ENCODE measurements at places on chromosomes 5 and 9.

DNA sequence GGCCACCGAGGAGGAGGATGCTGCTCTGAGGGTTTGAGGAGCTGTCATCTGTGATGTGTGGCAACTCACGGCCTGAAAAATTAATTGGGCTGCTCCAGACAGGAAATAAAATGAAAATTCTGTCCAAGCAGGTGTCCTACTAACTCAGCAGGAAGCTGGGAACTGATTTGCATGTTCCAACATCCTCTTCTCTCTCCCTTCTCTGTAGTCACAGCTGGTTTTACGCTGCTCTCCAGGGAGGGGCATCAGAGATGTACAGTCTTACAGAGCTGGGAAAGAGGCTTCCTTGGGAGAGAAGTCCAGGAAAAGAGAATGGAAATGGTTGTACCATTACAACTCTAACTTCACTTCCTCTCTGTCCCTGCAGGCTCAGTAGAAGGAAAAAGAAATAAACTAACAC is 24.2 kb upstream of the SIL1 start:
- no peak for DNase-seq

DNA sequence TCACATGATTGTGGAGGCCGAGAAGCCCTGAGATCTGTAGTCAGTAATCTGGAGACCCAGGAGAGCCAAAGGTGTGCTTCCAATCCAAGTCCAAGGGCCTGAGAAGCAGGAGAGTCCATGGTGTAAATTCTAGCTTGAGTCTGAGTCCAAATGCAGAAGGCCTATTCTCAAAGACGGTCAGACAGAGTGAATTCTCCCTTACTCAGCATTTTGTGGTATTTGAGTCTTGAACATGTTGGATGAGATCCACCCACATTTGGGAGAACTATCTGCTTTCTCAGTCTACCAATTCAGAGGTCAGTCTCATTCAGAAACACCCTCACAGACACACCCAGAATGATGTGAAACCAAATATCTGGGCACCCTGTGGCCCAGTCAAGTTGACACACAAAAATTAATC is 128.8 kb upstream of the PTCH1 start:
- DNase-seq, result no peak

DNA sequence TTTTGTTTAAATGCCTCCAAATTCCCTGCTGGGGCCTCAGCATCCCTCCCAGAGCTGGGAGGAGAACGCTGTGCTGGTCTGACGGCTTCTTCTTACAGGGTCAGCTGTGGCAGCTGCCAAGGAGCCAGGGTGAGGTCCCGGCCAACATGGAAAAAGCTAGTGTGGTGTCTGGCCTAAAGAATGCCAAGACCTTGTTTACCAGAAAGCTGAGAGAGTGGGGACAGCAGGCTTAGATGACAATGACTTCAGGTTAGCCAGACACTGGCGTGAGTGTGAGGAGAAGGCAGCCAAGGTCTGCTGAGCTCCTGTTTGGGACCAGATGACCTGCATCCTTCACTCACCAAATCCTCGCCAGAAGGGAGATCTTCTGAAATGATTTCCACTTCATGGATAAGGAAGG is 112.5 kb downstream of the CRB2 start:
- no peak for DNase-seq

- DNase-seq, result no peak
Observed at GRCh38 chr5:126656401-126657007, 55.8 kb downstream of the PHAX start.

- DNase-seq, result no peak
Observed at GRCh38 chr5:43041110-43041668, 1.1 kb upstream of the ANXA2R start.

- DNase-seq, result no peak
Observed at GRCh38 chr5:147369742-147370374, 135.0 kb downstream of the STK32A start.

DNA sequence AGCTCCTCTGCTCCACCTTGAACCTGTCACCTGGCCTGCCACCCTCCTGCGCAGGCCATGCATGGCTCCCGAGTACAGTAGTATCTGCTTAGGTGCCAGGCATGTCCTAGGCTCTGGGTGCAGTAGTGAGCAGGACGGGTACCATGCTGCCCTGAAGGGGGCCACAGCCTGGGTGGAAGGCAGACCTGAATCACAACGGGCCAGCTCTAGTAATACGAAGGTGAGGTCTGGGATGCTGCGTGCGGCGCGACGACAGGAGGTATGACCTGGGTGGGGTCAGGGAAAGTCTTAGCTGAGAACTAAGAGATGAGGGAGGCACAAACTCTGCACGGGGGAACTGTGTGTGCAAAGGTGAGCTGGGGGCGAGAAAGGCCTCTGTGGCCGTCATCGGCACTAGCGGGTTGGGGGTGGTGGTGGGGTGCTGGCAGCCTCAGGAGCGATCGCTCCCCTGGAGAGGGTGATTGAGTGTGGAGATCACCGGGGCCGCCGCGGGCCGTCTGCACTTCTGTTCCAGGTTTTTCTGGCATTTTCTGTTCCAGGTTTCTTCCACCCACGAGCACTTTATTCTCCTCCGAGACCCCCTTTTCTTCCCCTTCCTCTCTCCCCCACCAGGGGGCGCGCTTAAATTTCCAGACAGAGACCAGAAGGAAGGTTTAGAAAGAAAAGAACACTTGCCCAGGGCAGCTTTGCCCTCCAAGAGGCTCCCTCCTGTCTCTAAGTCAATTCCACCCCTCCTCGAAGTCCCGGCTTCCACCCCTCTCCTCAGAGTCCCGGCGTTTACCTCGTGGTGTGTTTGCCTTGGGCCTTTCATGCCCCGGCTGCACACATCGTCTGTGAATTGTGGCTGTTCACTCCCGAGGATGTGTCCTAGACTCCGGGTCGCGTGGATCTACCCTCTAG is 15.1 kb downstream of the PDLIM4 start:
- no peak for DNase-seq

- no peak for DNase-seq
Observed at GRCh38 chr5:150497989-150498317, 10.0 kb upstream of the NDST1 start.

DNA sequence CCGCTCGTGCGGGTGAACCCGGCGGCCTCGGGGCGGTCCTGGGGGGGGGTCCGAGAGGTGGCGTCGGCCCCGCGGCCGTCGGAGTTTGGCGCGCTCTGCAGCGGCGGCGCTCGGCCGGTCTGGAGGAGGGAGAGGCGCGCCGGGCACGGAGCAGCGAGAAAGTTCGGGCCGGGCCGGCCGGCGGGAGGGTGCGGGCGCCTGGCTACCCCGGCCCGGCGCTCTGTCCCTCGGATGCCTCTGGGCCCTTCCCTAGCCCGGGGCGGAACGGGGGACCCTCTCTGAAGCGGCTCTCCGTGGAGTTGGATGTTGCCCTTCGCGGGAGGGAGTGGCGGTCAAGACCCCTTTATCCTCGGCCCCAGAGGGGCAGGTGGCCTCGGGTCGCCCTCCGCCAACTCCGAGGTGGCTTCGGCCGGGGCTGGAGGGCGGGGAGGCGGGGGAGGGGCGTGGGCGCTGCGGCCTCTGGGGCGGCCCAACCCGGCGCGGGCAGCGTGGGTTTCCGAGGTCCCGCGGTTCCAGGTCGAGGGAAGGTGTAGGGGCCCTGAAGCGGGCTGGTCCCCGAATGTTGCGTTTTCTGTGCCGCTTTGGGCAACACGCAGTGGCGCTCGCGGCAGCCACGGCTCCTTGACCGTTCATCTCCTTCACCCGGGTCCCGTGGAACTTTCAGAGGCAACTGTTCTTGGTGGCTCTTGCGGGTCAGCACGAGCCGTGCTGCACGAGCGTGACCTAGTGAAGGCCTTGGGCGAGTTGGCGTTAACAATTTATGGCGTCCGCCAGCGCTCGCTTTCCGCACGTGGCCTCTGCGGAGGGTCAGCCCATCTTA is 290.5 kb downstream of the DOCK8 start:
- DNase-seq, result peak; percentile 23

GRCh38 chr5:31894141-31894540 is 255.2 kb downstream of the PDZD2 start:
- DNase-seq, result no peak

DNA sequence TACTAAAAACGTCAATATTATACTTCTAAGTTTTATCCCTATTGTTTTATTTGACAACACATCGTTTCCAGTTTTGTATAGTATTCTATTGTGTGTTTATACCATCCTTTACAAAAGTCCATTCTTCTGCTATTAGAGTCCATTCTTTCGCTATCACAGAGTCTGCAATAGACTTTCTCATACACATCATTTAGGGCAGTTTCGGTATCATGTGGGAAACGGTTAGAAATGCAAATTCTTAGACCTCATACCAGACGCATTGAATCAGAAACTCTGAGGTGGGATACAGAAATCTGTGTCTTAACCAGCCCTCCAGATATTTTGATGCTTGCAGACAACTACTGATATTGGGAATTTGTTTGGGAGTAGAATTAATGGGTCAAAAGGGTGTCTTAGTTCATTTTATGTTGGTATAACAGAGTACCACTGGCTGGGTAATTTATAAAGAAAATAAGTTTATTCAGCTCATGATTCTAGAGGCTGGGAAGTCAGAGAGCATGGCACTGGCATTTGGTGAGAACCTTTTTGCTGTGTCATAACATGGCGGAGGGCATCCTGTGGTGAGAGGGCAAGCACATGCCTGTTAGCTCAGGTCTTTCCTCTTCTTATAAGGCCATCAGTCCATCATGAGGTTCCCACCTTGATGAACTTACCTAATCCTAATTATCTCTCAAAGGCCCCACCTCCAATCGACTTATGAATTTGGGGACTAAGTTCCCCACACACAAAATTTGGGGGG is 21.1 kb downstream of the CARTPT start:
- no peak for DNase-seq

Data from mammary epithelial cell (primary cell).